Renal cortex interstitium (tissue), 15 donors: ENCODE measurements at places on chromosomes 3 and 15. TPM values are rescaled to one million over a fixed set of nuclear protein-coding genes. Genes with fewer than 3 reads are reported as not detected.

DNA sequence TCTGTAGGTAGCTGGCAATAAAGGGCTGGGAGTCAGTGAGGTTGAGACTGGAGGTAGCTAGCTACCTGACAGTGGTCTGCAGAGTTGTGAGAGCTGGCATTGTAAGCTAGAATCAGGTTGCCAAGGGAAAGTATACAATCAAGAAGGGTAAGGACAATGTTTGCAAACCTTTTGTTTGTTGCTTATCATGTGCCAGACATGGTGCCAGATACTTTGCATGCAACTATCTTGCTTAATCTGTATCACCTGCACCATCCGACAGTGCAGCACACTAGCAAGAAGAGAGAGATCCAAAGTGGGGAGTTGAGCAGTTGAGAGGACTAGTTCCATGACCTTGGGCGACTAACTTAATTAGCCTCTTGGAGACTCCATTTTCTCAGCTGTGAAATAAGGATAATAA lies 236.4 kb downstream of the PDCD6IP start:
- DNase-seq = no peak

GRCh38 chr3:14422016-14422963 lies 19.9 kb downstream of the SLC6A6 start:
- no peak for DNase-seq

DNA sequence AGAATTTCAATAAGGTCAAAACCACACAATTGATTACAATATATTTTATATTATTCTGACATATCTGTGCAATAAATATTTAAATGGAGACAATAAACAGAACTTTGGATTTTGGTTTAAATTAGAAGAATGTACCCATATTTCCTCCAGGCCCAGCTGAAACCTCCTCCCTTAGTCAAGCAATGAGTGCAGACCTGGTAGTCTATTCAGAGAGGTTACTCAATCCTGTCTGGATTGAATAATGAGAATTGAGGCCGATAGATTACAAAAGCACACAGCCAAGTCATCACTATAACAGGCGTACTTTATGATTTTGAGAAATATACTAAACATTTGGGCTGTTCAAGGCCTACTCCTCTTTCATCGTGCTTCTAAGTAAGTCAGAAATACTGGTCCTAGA lies 114.5 kb upstream of the STRIT1 start:
- DNase-seq = no peak

DNA sequence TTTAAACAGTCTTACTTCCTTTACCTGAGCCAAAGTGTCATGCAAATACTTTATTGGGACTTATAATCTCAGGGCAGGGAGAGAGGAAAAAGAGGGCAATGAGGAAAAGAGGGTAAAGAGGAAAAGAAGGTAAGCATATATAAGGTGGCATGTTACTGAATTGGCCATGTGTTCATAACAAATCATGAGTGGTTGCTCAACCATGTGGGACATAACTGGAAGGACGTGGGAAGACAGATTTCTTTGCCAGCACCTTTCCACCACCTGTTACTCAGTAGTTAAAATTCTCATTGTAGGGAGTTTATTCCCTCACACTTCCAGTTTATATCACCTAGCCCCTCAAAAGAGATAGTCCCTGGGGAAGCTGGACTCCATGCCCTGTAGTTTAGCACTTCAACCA lies 54.7 kb upstream of the TPRG1 start:
- no peak for DNase-seq

DNA sequence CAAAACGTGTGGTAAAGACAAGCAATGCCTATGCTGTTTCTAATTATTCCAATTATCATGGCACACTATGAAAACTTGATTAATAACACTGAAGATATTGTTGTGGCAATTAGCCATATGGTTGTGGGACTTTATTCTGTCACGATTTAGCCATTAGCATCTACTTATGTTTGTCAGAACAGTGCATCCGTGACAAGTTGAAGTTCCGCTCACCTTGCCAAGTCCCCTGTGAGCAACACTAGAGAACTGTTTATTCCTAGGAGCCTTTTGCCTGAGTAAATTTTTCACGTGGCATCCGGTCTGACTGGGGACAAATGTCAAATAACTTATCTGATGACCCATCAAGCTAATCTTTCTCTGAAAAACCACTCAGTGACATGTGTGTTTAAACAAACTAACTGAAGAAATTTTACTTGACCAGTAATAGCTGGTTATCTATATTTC lies 403.3 kb downstream of the TBC1D5 start:
- DNase-seq = no peak

DNA sequence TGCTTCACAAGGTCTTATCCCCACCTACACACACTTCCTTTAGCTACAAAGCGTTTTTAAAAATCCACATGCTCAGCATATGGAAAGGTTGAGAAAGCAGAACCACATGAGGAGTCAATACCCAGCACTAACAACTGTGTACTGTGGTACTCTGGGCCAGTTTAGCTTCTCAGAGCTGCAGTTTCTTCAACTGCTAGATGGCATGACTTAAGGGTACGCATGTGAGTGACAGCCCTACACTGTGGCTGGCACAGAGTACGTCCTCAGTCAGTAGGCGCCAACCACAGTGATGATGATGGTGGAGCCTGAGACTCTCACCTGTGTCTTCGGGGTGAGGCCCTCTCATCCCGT lies 17.4 kb downstream of the CCDC12 start:
- DNase-seq = no peak

GRCh38 chr15:98778960-98779359 lies 130.6 kb downstream of the IGF1R start:
- no peak for DNase-seq

Gene SLC12A1
- 230 TPM for polyA plus RNA-seq

Gene NOX5
- polyA plus RNA-seq = 0.65 TPM

Gene GHRL
- polyA plus RNA-seq = 3.2 TPM

Gene ERICH6
- polyA plus RNA-seq = 0.78 TPM
